ENCODE measurements at places on chromosomes 7 and 10.

GRCh38 chr10:130751106-130751840 is 560.2 kb downstream of the TCERG1L start:
- no peak for DNase-seq

- no peak for DNase-seq
Observed at GRCh38 chr10:123007558-123008354, 839 bp downstream of the IKZF5 start.

DNA sequence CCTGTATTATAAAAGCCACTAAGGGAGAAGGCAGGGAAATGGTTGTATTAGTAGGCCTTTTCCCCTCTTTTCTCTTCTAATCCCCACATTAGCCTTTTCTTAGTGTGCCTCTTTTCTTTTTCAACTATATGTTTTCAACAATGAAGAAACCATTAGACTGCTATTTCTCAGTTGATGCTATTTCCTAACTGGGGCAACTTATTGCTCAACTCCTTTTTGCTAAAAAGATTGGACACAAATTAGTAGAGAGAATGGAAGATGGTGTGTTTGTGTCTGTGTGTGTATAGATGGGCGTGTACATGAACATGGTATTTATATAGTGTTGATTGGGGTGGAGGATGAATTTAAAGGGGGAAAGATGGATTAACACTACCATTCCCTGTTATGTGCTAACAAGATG is 28.4 kb downstream of the TBC1D12 start:
- no peak for DNase-seq

GRCh38 chr7:95209788-95210187 is 114.5 kb downstream of the PON1 start:
- DNase-seq: peak; percentile 43

- no peak for DNase-seq
Observed at GRCh38 chr10:58518775-58519174, 6.1 kb downstream of the BICC1 start.

- DNase-seq: no peak
Observed at GRCh38 chr7:148909568-148909967, 25.5 kb upstream of the EZH2 start.

GRCh38 chr10:16910793-16911164 is 93.6 kb upstream of the RSU1 start:
- DNase-seq: no peak

DNA sequence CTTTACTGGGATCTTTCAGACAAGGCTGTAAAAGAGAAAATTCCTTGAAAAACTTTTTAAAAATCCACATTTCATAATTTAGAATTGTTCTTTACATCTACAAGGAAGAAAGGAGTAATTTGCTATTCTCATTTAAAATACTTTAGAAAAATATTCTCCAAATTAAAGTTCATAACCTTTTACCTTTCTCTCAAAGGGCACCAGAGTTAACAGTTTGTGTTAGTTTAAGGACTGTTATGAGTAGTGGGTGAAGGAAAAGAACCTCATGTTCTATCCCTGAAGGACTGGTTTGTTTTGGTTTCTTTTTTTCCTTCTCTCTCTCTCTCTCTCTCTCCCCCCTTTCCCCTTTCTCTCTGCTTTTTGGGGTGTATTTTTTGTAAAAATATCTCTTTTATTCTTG is 4.1 kb downstream of the AGMO start:
- DNase-seq: no peak

GRCh38 chr10:21513405-21513788 is 12.1 kb downstream of the SKIDA1 start:
- DNase-seq: no peak

DNA sequence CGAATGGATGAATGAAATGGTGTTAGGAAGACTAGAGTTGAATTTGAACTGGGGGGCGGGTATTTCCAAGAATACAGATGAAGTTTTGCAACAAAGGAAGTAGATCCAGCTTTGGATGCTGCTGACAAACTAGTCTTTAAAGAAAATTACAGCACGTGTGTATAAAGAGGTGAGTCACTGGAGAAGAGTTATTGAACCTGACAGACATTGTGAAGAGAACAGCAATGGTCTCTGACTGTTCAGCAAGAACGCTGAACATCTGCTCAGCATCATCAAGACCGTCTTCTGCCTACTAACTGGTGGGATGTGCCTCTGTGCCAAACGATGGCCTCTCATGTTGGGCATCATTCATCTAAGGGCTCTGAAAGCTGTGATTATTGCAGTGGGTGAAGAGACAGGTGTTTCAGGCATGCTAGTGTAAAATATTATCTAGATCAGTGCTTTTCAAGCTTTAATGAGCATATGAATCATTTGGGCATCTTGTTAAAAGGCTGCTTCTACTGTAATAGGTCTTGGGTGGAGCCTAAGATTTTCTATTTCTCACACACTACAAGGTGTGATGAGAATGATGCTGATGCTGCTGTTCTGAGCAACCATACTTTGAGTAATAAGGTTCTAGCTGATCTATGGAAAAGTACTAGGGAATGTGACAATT is 291.3 kb downstream of the PTEN start:
- DNase-seq: no peak

DNA sequence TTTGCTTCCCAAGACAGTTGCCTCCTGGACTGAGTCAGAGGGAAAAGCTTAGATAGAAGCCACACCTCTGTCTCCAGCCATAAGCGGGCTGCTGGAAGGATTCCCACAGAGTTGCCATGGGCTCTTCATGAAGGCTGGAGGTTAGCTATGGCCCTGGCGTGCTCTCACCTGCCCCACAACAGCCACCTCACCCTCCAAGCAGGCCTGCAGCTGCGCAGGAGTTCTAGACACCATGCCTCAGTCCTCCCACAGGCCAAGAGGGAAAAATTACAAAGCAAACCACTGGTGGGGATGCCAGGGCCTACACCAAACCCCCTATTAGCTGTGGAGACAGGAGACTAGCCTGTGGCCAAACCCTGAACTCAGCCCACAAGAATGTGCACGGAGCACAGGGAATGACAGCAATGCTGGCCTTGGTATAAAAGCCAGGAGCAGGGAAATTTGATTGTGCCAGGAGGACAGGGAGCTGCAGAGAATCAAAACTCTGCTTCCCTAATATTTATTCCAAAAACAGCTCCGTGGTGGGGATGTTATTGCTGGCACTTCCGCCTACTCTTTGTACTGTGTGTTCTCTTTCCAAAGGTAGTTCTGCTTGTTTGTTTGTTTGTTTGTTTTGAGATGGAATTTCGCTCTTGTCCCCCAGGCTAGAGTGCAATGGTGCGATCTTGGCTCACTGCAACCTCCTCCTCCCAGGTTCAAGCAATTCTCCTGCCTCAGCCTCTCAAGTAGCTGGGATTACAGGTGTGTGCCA is 60.3 kb upstream of the STK17A start:
- peak; percentile 84 for DNase-seq
